ENCODE measurements at places on chromosomes 7 and 10. TPM values are rescaled to one million over a fixed set of nuclear protein-coding genes. Genes with fewer than 3 reads are reported as not detected.

Gene GCK
- not detected for total RNA-seq

Gene ELAPOR2
- 39.5 TPM for total RNA-seq

Gene LRRC18
- total RNA-seq: not detected

Gene PRLHR
- total RNA-seq: not detected

Gene WEE2
- total RNA-seq: not detected

Gene EGR2
- total RNA-seq: not detected

Gene SEMA3D
- 3.2 TPM for total RNA-seq

Gene MEOX2
- total RNA-seq: 34.8 TPM

Gene CCDC146
- total RNA-seq: 0.53 TPM

Gene GARS1
- total RNA-seq: 302 TPM

Gene MRPS24
- 146 TPM for total RNA-seq

Gene LDB3
- not detected for total RNA-seq

Gene LIPN
- total RNA-seq: not detected

Gene PDE1C
- 7.2 TPM for total RNA-seq

Gene ATG9B
- not detected for total RNA-seq

Gene IRF5
- 2.9 TPM for total RNA-seq

Gene OR6B1
- total RNA-seq: not detected

Gene AKR1C8
- not detected for total RNA-seq

Gene BTBD16
- total RNA-seq: not detected

Gene TMEM229A
- not detected for total RNA-seq

Gene STN1
- 30.9 TPM for total RNA-seq

Gene ENTPD1
- total RNA-seq: 3.5 TPM

Gene TRIM74
- not detected for total RNA-seq

Gene AKR1D1
- not detected for total RNA-seq

Gene PKD2L1
- not detected for total RNA-seq

Gene MOGAT3
- not detected for total RNA-seq

Gene RPA3
- 30.0 TPM for total RNA-seq

Gene CALCR
- not detected for total RNA-seq

Gene CELF2
- total RNA-seq: 15.6 TPM

Gene FAM170B
- not detected for total RNA-seq

Gene MYL7
- not detected for total RNA-seq

Gene SFTPA1
- total RNA-seq: not detected

Gene CYP3A7
- total RNA-seq: not detected

Gene SLC26A5
- not detected for total RNA-seq

Gene BTAF1
- total RNA-seq: 14.5 TPM

Gene PCBD1
- 97.0 TPM for total RNA-seq

Gene SRRM3
- total RNA-seq: 0.93 TPM
